ENCODE measurements at places on chromosomes 1 and 21.
A peak's percentile ranks its signal among the peaks of the same experiment; 100 is the strongest.

GRCh38 chr1:7786795-7787194 lies 2.7 kb downstream of the PER3 start:
- peak; percentile 49 for DNase-seq

DNA sequence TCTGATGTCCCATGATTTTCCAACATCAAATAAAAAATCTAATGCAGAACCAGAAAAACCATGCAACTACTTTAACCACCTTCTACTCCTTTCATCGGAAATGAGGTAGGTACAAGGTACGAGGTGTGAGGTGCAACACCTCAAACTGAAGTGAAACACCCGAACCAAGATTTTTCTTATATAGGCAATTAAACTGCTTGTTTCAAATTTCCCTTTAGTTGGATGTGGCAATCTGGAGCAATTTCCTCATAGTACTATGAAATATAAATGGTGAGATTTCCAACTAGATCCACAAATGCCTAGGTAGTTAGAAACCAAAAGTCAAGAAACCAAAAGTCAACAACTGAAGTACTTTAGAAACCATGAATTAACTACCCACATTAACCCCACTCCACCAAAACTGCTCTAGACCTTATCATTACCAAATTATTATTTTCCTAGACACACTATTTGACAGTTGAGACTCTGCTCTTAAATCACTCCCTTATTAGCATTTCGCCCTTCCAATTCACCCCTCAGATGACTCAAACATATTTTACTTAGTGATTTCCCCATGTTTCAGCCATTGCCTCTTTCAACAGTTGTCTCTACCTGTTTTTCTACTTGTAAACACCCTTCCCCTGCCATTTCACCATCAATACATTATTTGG lies 37.8 kb downstream of the FUBP1 start:
- DNase-seq: no peak

- DNase-seq: peak; percentile 77
Measured at GRCh38 chr1:201020040-201020591, 3.4 kb downstream of the KIF21B start.

GRCh38 chr1:201126832-201127754 lies at the start of gene ASCL5:
TSS of gene ASCL5 (minus strand) at chr1:201127184. CDS start at chr1:201115372, 11,812 bp downstream.
- no peak for DNase-seq

GRCh38 chr1:43421976-43422750 lies 31.6 kb downstream of the HYI start:
- no peak for DNase-seq

- DNase-seq: no peak
Measured at GRCh38 chr1:165452336-165453130, 7.6 kb upstream of the RXRG start.

DNA sequence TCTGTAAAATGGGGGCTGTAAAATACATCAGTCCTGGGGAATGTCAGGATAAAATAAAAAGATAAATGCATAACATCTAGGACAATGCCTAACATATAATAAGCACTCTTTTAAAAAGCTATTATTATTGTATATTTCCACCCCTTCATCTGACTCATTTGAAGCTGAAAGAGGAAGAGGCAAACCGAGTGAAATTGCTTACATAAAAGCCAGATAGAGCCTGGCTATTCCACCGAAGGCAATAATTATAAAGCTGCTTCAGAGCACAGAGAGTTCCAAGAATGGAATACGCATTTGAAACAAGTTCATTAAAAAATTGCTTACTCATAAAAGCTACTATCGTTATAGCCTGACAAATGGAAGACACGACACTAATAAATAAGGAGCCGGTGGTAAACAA lies 186.1 kb upstream of the CAMK1G start:
- DNase-seq: no peak

GRCh38 chr1:110196917-110197765 lies 13.0 kb upstream of the KCNC4 start:
- peak; percentile 74 for DNase-seq

DNA sequence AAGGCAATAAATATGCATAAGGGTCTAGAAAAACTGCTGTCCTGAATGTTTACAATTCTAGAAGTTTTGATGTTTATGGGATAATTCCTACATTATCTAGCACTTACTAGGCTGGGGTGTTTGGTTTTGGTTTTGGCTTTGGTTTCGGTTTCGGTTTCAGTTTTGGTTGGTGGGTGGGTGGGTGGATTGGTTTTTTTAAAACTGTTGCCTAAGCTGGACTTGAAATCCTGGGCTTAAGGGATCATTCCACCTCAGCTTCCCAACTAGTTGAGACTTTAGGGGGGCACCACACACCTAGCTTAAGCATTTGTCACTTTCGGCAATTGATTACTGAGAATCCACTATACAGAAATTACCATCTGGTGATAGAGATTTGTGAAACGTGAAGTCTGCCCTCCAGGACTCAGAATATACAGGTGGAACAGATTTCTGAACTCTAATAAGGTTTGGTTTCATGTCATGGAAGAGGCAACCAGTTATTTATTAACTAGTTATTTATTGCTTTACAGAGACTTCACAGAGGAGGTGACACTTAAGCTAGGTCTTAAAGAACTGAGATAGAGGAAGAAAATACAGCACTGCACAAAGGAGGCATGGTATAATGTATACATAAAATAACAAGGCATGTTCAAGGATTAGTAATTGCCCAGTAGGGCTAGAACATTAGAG lies 69.6 kb downstream of the PIK3R3 start:
- peak; percentile 15 for DNase-seq
